Non-pigmented ciliary epithelial cell (primary cell): ENCODE measurements at places on chromosomes 5 and 9.

GRCh38 chr9:113650207-113651131 is 186.9 kb downstream of the RGS3 start:
- peak; percentile 51 for DNase-seq

- no peak for DNase-seq
These were observed 24.5 kb downstream of the GLRX start for GRCh38 chr5:95798048-95798447.

- no peak for DNase-seq
These were observed 19.3 kb upstream of the IGFBPL1 start for GRCh38 chr9:38443597-38443996.

GRCh38 chr5:168579488-168580226 is 489 bp upstream of the PANK3 start:
- peak; percentile 98 for DNase-seq

DNA sequence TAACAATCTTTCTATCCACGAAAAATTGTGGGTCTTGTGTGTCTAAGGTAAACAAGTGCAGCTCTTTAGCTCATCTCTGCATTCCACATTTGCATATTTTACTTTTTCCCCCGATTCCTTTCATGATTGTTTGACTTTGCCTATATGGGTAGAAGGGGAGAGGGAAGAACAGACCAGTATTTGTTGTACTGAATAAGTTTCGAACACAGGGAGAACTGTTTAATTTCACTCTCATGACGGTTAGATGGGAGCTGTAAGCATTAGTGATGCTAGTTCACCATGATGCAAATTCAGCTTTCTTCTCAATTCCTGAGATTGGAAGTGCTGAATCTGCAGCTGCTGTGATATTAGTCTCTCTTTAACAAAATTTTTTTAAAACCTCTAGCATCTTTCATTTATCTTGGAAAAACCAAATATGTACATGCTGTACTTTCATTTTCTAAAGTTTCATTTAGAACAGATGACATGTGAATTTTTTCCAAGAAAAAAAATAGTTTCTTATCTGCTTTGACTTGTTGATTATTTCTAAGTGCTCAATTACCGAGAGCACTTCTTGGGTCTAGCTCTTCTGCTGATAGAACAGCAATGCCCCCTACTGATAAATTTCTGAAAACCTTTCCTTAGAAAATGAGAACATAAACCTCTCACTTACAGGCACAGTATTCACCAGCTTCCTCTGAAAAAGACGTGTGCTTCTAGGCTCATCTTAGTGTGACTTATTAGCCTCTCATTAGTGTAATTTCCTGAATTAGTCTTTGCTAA is 149.5 kb downstream of the BAAT start:
- DNase-seq: no peak

DNA sequence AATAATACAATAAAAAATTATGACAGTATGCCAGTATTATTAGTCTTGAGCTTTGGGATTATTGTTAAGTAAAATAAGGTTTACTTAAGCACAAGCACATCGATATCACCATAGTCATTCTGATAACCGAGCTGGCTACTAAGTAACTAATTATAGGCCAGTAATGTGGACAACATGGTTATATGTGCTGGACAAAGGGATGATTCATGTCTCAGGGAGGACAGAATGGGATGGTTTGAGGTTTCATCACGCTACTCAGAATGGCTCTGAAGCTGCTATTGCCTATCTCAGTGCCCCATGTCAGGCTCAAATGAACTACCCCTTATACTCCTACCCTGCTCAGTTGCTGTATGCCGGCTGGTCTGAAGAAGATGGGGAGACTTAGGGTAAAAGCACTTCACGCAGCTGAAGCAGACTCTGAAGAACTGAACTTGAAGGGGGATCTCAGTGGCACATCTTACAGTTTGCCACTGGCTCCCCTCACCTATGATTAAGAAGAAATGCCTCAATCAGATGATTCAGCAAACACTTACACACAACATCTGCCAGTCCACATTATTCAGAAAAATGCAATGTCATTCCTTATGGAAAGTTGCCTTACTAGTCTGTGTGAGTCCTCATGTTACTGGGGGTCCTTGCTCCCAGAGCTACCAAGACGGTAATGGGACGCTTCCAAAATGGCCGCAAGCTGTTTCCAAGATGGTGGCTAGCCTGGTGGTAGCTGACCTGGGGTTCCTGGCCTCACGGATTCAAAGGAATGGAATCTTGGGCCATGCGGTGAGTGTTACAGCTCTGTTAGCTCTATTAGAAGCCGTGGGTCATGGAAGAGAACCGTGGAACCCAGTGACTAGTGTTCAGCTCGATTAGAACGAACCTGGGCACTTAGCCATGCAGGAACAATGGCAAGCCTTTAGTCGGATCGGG is 1098.6 kb downstream of the TAF11L14 start:
- no peak for DNase-seq

DNA sequence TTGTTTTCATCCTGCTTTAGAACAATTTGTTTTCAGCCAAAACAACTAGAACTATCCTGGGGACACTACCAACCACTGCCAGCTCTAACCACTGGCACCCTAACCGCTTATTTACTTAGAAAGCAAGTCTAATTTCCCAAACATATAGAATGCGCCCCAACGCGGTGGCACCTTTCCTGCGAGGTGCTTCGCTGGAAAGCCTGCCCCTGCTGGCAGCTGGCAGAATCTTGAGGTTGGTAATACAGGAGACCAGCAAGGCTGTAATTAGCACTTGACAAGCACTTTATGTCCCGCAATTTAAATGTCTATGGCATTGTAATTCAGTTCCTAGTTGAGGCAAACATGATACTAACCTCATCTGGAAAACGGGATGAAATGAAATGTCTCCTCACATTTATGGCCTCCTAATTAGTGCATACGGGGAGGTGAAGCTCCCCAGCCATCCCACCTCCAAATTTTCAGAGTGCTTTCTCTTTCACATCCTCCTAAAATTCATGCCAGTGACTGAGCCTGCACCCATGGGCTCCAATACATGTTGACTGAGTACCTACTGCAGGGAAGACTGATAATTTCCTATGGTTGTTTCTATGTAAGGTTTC is 30.4 kb downstream of the GABBR2 start:
- no peak for DNase-seq

DNA sequence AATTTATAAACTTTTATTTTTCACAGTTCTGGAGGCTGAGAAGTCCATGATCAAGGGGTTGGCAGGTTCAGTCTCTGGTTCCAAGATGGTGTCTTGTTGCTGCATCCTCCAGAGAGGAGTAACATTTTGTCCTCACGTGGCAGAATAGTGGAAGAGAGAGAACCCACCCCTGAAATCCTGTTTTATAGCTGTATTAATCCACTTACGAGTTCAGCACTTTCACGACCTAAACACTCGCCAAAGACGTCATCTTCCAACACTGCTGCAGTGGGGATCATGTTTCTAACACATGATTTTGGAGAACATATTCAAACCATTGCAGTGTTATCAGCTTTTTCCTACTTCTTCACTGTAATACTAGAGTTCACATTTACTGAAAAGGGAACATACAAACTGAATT is 233.0 kb upstream of the ATP10B start:
- no peak for DNase-seq
